ENCODE measurements at places on chromosomes 1 and 21.

DNA sequence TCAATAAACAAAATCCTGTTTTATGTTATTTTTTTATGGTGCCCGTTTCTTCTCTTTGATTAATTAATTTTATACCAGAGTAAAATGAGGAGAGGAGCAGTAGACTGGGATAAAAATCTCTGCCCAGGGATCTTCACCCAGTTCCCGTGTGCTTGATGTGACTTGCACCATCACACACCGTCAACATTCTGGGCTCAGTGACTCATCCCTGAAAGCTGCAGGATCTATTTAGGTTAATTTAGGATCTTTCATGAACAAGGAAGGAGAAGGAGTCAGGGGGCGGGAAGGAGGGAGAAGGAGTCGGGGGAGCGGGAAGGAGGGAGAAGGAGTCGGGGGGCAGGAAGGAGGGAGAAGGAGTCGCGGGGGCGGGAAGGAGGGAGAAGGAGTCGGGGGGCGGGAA lies 182.4 kb downstream of the SMYD3 start:
- no peak for DNase-seq

GRCh38 chr1:942411-942821 lies 16.6 kb downstream of the NOC2L start:
- DNase-seq, result no peak

GRCh38 chr1:67939186-67939743 lies 106.0 kb upstream of the GNG12 start:
- DNase-seq, result no peak

DNA sequence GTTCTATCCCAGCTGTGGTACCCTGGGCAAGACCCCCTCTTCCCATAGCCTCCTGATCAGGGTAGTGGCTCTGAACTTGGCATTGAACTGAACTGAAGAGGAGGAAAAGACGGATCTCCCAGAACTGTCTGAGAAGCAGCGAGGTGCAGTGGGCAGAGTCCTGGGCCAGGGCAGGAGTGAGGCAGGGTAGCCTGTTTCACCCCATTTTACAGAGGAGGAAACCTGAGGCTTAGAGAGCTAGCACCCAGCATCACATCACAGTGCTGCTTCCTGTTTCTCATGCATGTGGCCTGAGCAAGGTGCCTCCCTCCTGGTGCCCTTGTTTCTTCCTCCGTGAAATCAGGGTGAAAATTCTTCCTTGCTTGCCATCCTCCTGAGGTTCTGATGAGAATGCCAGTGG lies 17.1 kb downstream of the ZNF362 start:
- no peak for DNase-seq

DNA sequence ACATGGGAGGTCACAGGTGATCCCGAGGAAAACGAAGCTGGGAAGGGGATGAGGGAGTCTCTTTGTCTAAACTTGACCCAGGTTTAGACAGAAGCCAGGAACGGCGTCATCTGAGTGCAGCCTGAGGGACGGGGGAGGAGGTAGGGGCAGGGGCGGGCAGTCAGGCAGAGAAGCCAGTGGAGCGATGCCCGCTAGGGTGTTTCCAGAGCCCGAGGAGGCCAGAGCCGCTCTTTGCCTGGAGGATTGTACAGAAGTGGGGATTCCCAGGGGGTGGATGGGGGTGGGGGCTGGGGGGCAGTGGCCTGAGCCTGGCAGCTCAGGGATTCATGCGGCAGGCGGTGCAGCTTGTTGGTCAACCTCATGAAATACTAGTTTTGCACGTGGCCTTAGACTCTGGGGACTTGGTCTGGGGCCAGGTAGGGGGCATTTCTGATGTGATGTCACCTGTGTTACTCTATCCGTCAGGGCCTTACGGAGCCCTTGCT lies 58.4 kb downstream of the VPS26C start:
- DNase-seq, result no peak

GRCh38 chr1:228242409-228242808 lies 34.6 kb downstream of the OBSCN start:
- no peak for DNase-seq

GRCh38 chr1:170664828-170665612 lies 1.1 kb downstream of the PRRX1 start:
- no peak for DNase-seq

DNA sequence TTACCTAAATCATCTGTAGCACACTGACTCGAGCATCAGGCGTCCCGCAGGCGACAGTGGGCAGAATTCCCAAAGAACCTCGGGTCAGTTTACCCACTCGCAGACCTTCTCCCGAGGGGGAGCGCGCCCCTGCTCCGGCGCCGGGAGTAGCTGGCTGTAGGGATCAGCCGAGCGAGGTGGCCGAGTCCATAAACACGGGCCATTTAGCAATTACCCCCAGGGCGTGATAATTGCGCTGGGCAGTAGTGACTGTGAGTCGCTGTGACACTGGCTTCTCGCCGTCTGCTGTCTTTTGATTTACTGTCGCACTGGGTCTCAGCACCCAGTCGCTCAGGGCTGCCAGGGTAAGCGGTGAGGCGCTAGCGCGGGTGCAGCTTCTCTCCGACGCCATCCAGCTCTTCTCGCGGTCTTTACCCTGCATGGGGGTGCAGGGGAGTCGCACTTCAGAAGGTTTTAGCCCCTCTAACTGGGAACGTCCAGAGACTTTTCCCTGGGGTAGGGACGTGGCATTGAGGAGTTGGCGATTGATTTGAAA lies 16.2 kb downstream of the HLX start:
- no peak for DNase-seq

DNA sequence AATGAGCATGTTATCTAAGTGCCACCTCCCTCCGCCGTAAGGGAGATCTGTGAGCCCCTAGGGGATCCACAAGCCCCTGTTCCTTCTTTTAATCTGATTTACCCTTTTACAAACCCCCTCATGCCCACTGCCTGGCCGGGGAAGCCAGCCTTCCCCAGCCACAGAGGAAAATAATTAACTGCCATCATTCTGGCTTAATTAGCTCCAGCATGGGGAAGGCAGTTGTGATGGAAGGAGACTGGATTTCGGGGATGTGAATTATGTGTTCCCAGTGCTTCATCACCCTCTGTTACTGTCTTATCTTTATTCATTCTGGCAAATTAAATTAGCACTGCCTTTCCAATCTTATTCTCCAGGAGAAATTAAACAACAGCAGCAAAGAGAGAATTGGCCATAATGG lies 135.8 kb downstream of the PTPRU start:
- DNase-seq, result no peak

GRCh38 chr1:201104141-201104540 lies 8.1 kb downstream of the CACNA1S start:
- DNase-seq, result no peak

GRCh38 chr1:151069103-151069486 lies 1.5 kb upstream of the GABPB2 start:
- DNase-seq, result no peak

- no peak for DNase-seq
Measured at GRCh38 chr1:25036117-25036546, 106.1 kb upstream of the RUNX3 start.

DNA sequence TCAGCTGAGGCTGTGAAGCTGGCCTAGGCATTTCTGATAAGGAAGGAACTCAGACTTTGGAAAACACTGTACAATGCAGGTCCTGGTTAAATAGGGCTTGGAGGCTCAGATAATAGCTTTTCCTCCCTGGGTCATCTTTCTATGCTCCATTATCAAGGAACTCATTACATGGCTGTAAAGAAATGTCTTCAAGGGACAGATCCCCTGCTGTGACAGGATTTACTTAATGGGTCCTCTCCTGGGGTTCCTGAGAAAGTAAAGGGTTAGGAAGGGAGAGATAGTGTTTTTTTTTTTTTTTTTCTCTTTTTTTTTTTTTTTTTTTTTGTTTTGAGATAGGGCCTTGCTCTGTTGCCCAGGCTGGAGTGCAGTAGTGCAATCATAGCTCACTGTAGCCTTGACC lies 14.1 kb upstream of the SVBP start:
- DNase-seq, result no peak

GRCh38 chr1:201970334-201971159 lies 11.9 kb upstream of the RNPEP start:
- no peak for DNase-seq

DNA sequence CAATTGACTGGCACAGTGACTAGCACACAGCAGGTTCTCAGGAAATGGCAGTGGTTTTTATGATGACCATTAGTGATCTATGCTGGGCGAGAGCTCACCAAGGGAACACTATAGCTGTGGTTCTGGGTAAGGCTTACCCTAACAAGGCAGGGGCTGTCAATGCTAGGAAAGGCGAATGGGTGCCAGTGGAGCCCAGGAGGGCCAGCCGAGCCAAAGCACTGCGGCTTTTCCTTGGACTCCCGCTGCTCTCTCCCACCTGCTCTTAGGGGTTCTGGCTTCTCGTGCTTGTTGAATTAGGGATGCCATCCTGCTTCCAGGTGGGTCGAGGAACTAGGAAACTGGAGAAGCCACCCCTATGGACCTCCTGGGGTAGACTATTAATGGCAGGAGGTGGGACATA lies 10.0 kb upstream of the A3GALT2 start:
- no peak for DNase-seq

GRCh38 chr1:224626042-224626441 lies 9.9 kb downstream of the CNIH3 start:
- DNase-seq, result no peak

DNA sequence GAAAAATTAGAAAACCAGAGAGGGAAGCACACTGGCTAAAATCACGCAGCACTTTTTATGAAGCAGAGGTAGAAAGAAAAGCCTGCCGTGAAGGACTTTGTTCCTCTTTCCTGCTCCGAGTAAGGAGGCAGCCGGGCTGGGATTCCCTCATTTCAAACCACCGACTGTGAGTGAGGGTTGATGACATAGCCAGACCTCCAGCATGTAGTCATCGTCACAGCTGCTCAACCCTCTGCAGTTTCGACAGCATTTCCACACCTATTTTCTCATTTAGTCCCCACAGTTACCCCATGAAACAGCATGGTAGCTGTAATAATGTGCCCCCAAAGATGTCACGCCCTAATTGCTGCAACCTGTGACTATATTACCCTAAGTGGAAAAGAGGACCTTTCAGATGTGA lies 35.3 kb downstream of the FCRL5 start:
- DNase-seq, result no peak

DNA sequence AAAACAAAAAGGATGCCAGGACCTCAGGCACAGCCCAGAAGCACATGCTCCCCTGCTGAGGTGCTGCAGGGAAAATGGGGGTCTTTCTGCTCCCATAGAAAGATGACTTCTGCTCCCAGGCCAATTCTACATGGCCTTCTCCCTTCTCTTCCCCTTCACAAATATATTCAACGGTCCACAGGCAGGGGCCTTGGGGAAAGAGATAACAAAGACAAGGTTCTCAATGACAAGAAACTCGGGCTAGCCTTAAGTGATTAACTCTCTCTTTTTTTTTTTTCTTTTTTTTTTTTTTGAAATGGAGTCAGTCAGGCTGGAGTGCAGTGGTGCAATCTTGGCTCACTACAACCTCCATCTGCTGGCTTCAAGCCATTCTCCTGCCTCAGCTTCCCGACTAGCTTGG lies 54.2 kb downstream of the H3-3A start:
- DNase-seq, result no peak

All from stimulated activated CD4-positive, alpha-beta T cell treated with anti-CD3 and anti-CD28 coated beads, Interleukin-15, amount 100 ng/mL, for 1 hour (primary cell).